ENCODE measurements at places on chromosomes 4 and X.
A peak's percentile ranks its signal among the peaks of the same experiment; 100 is the strongest.

DNA sequence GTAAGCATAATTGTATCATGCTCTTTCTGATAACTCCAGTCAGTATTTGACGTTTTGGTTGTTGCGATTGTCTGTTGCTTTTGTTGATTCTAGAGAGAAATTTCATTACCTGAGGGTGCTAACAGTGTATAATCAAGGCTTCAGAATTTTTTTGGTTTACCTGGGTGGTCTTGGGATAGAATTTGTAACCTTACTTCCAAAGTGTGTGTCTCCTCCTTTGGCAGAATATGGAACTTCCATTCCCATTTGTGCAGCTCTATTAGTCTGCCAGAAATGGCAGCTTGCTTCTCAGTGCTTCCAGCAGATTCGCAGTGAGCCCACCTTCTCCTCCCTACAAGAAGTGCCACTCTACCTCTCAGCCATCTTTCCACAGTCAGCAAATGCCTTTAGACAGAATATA, 5.3 kb downstream of the COPS4 start:
- no peak for DNase-seq

GRCh38 chr4:25977397-25978170, 63.6 kb downstream of the SMIM20 start:
- DNase-seq, result no peak

DNA sequence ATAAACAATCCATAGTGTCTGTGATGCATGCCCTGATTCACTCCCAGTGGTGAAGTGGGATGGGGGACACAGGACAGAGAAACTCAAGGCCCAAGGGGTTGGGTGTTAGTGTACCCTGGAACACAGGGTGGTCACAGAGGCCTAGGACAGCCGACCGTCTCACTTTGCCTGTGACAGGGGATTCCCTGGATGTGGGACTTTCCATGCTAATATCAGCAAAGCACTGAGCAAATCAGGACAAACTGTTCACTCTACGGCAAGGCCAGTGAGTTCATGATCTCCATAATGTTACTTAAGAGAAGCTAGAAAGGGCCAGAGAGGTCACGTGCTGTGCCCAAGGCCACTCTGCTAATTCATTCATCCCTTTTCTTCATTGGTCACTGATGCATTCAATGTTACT, 158.7 kb upstream of the RBPJ start:
- DNase-seq, result no peak

DNA sequence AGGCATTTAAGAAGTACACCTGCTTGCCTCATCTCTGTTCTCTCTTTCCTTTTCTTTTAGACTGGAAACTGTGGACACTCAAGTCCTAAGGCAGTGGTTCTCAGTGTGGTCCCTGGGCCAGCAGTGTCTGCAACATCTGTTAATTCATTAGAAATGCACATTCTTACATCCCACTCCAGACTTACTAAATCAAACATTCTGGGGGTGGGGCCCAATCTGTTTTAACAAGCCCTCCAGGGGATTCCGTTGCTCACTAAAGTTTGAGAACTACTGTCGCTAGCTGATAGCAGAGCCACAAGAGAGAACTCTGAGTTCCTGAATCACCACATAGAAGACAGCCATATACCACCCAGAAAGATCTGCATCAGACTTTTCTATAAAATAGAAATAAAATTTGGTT, 430.6 kb downstream of the BCOR start:
- no peak for DNase-seq

- DNase-seq, result no peak
Observed at GRCh38 chrX:150202641-150203247, 160.4 kb upstream of the MAMLD1 start.

- no peak for DNase-seq
Observed at GRCh38 chr4:178316211-178316610, 874.0 kb upstream of the AGA start.

- DNase-seq, result no peak
Observed at GRCh38 chr4:170248576-170248975, 158.8 kb upstream of the AADAT start.

DNA sequence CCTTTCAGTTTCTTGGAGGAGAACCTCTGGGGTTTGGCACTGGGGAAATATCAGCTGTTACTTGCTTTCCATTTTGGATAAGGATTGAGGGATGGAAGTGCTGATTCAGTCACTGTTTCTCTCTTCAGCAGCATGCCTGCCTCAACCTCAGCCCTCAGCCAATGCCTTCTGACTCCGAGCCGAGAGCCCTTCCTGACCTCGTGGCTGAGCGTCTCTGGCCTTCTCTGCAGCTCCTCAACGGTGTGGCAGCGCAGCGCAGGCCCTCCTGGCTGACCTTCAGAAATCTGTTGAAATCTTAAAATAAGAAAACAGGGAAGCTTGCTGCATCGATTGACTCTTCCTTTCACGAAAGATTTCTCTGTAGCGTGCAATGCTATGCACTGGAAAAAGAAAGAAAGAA, 434.3 kb upstream of the FAT1 start:
- no peak for DNase-seq

DNA sequence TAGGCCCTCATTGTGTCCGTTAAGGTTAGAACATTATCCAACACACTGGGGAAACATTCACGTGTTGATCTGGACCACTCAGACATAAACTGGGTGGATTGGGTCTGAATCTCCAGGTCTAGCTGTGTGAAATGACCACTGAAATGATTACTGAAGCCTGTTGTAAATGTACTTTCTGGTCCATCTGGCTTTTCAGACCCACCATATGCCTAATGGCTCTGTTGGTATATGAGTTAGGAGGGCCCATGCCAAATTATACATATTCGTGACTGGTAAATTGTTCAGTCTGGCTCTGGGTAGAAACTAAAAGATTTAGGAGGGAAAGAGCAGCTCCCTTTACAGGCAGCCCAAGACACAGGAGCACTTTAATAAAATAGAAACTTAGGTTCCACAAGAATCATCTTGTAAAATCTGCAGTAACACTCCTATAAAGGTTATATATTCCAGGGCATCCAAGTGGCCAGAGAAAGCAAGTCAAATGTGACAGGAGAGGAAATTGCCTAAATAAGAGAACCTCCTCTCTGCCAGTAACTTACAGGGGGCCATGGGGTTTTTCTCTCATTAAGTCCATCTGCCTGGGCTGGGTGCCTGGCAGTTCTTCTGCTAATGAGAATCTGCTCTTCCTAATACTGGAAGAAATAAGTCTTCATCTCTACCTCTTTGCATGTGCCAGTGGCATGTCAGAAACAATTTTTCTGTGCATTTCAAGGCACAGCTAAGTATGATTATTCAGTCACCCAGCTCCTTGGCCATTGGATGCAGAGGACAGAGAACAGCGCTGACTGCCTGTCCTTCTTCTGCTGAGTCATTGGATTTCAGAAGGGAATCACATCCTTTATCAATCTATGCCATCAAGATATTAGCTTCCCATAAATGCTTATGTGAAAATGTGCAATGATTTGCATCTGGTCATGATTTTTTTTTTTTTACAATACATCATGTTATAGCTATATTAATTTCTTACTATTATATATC, 112.6 kb downstream of the GLRA2 start:
- no peak for DNase-seq

DNA sequence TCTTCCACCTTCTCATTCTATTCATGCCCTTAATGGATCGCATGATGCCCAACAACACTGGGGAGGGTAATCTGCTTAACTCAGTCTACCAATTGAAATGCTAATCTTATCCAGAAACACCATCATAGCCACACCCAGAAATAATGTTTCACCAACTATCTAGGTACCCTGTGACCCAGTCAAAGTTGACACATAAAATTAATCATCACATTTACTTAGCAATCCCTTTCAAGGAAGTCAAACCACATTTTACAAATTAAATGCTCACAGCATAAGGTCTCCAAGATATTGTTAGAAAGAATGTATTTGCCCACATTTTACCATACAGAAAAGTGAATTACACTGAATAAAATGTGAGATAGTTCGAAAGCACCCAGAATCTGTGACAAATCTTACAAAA, 92.5 kb downstream of the PRSS12 start:
- DNase-seq, result no peak

GRCh38 chr4:152634110-152634760, 45.6 kb downstream of the TMEM154 start:
- no peak for DNase-seq

DNA sequence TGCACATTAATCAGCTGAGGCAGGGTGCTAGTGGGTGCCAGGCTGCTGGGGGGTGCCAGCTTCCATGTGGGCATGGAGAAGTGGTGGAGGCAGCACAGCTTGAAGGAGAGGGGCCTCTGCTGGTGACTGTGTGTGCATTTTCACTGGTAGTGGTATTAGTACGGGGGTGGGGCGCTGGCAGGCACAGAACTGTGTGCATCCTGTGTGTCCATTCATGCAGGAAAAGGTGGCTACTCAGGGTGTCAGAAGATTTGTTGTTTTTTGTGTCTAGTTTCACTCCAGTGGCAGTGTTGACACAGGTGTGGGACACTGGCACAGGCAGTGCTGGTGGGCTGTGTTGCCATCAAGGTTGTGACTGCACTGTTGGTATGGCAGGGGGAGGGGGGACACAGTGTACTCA, 1303.6 kb downstream of the FAM133A start:
- no peak for DNase-seq

GRCh38 chr4:167509551-167509950, 275.3 kb upstream of the SPOCK3 start:
- DNase-seq, result no peak

- no peak for DNase-seq
Observed at GRCh38 chr4:173130687-173131086, 37.9 kb upstream of the GALNT7 start.

DNA sequence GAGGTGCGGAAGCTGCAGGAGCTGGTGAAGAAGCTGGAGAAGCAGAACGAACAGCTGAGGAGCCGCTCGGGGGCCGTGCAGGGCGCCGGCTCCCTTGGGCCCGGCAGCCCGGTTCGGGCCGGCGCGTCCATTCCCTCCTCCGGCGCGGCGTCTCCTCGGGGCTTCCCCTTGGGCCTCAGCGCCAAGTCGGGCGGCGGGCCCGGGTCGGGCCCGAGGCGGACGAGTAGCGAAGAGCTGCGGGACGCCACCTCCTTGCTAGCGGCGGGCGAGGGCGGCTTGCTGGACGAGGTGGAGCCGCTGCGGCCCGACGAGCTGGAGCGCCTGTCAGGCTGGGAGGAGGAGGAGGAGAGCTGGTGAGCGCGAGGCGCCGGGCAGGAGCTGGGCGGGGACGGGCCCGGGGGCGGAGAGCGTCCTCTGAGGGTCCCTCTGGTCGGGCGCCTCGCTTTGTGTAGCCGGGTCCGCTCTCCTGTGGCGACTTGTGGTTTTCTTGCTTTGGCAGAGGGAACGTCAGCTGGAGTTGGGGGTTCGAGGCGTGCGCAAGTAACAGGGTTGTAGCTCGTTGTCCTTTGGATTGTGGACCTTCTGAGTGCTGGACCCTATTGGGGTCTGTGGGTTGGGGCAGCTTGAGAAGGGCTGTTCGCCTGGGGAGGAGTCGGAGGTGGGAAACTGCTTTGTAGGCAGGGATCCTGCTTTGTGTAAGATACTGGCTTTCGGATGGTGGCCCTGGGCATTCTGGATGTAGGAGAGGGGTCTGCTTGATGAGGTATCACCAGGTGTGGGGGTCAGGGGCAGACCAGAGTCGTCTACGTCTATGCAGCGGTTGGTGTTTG, 662 bp downstream of the SLAIN2 start:
- DNase-seq, result peak; percentile 47

DNA sequence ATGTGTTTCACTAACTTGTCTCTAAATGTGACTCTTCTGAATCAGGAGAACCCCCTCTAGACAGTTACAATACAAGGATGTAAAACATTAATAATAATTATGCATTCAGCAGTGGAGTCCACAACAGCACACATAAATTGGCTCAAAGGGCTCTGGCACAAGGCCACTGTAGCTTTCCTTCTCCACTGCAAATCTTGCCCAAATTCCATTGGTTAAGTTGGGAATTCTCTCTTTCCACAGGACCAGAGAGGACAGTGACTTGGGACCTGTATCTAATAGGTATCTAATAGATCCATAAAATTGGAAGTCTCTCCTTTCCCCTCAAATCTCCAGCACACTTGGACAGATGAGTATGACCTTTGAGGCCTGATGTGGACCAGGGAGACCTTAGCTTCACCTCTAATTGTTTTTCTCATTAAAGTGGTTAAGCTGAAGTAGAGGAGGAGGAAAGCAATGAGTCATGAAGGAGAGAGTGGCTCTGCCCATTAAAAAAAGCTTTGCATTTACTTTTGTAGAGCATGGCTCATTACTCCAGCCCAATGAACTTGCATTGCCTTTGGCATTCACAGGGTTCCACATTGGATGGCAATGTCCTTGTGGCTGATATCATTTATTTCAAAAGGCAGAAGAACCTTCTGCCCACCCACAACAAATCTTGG, 72.3 kb upstream of the SH3RF1 start:
- no peak for DNase-seq
